ENCODE measurements at places on chromosomes 2 and 18. TPM values are rescaled to one million over a fixed set of nuclear protein-coding genes. Genes with fewer than 3 reads are reported as not detected.

The OR6B2 gene
- not detected for total RNA-seq

The GPR35 gene
- total RNA-seq, result 0.33 TPM

The CRYBA2 gene
- not detected for total RNA-seq

The GAL3ST2 gene
- 1.0 TPM for total RNA-seq

The ALK gene
- total RNA-seq, result not detected

The AP1S3 gene
- 26.5 TPM for total RNA-seq

The TWIST2 gene
- total RNA-seq, result 6.3 TPM

The ABCG5 gene
- not detected for total RNA-seq

The SLC4A3 gene
- total RNA-seq, result 20.0 TPM

The MAL gene
- 0.98 TPM for total RNA-seq

The DYTN gene
- not detected for total RNA-seq

The NETO1 gene
- 15.0 TPM for total RNA-seq

The UGT1A8 gene
- total RNA-seq, result not detected

The C2orf69 gene
- 7.7 TPM for total RNA-seq

The PAIP2B gene
- total RNA-seq, result 2.3 TPM

The RNU2-63P gene
- total RNA-seq, result not detected

The COL6A3 gene
- 496 TPM for total RNA-seq

The TMEM169 gene
- total RNA-seq, result 7.0 TPM

The MFSD2B gene
- total RNA-seq, result 0.38 TPM

The LYG1 gene
- total RNA-seq, result 0.51 TPM

The TCF23 gene
- total RNA-seq, result not detected

The GREB1 gene
- total RNA-seq, result 0.51 TPM

The CLK1 gene
- 33.6 TPM for total RNA-seq

The CTAGE1 gene
- not detected for total RNA-seq

The POMC gene
- 6.5 TPM for total RNA-seq

The UNC50 gene
- total RNA-seq, result 26.6 TPM

The MYCN gene
- total RNA-seq, result 1.1 TPM

The EVA1A gene
- total RNA-seq, result 80.2 TPM

The PPM1B gene
- 17.6 TPM for total RNA-seq

The FAP gene
- 25.0 TPM for total RNA-seq

The KLHL30 gene
- 5.5 TPM for total RNA-seq

The AQP12A gene
- not detected for total RNA-seq

The MAP3K19 gene
- not detected for total RNA-seq

The HJURP gene
- total RNA-seq, result 2.7 TPM

The UGT1A10 gene
- not detected for total RNA-seq

The CIB4 gene
- total RNA-seq, result not detected

The GPBAR1 gene
- total RNA-seq, result 0.16 TPM

The CPLX4 gene
- not detected for total RNA-seq
